ENCODE measurements at places on chromosomes 6 and 20.

DNA sequence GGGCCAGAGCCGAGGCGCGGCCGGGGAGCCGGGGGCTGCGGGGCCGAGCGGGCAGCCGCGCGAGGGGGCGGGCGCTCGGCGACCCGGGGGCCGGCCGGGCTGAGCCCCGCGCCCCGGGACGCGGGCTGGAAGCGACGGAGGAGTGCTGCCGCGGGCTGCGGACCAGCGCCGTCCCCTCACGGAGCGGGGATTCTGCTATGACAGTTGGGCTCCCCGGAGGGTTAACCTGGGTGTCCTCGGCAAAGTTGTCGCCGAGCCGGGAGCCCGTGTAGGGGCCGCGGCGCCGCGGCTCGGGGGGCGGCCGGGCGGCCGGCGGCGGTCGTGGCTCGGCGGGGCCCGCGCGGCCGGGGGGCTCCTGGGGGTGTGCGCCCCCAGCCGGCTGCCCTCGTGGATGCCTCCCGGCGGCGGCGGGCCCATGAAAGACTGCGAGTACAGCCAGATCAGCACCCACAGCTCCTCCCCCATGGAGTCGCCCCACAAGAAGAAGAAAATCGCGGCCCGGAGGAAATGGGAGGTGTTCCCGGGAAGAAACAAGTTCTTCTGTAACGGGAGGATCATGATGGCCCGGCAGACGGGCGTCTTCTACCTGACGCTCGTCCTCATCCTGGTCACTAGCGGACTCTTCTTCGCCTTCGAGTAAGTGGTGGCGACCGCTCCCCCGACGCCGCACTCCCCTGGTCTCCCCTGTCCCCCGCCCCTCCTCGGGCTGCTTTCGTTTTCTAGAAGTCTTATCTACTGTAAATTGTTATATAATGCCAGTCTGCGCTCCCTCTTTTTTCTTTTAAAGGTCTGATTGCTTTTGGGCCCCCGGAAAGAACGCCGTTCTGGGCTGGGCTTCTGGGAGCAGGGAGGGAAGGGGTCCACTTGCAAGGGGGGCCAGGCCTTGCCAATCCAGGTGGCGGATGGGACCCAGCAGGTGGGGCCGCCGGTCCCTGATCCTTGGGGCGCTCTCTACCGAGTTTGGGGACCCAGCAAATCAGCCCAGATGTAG is 936 bp downstream of the ZDHHC14 start:
- peak; percentile 46 for DNase-seq

DNA sequence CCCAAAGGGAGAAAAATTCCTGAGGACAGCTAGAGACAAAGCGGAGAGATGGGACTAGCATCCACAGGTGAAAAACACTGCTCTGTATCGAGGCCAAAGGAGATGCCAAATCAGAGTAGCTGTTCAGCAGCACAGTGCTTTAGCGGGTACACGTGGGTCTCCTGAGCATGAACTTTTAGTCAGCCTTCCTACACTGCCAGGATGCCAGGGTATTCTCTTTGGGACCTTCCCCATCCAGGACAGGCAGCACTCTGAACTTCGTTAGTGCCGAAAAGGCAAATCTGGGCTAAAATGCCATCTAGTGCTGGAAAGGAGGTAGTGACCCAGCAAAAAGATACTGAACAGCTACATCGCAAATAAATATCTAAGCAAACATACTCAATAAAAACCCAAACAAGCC is 64.9 kb downstream of the C6orf58 start:
- peak; percentile 21 for DNase-seq

DNA sequence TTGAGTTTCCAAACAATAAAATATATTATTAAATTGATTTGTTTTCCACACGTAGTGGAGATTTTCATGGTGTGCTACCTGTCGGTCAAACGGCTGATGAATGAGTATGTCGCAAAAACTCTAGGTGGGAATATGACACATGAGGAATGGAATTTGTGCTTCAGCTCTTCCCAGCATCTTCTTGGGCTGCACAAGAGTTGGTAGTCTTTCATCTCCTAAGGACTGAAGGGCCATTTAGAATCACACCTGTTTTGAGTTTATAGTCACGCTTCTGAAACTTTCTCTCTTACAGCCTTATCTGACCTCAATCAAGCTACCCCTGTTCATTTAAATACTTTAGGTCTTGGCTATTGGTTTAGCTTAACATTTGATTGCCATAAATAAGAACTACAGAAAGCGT is 157.7 kb upstream of the AKAP12 start:
- DNase-seq, result no peak

GRCh38 chr6:133891149-133891926 is 2.4 kb downstream of the TCF21 start:
- peak; percentile 71 for DNase-seq

GRCh38 chr6:168534265-168534664 is 93.3 kb downstream of the SMOC2 start:
- DNase-seq, result no peak
